ENCODE measurements at places on chromosomes 2 and 18.

DNA sequence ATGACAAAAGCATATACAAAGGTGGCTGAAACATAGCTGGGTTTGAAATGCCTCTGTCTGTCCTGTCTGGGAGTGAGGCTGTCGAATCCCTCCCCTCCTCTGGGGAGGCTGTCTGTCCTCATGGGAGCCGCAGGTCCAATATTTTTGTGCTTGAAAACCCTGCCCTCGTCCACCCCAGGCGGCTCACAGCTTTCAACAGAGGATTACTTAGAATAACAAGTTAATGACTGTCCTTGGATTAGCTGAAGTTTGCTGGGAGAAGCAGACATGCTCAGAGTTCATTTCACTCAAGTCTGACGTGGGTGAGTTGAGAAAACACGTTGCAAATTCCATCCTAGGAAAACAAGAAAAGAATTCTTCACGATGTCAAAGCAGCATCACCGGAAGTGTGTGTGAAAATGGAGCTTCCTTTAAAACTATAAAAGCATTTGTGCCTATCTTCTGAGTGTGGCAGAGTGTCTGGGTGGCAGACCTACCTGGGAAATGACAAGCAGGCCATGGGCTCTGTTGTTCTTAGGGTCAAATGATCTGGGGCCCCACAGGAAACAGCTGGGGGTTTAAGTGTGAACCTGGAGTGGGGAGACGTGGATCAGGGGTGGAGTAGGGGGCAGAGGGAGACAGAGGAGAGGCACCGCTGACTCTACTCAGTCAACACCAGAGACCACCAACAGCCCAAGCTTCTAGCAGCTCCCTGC is 77.1 kb downstream of the DDX1 start:
- no peak for DNase-seq

DNA sequence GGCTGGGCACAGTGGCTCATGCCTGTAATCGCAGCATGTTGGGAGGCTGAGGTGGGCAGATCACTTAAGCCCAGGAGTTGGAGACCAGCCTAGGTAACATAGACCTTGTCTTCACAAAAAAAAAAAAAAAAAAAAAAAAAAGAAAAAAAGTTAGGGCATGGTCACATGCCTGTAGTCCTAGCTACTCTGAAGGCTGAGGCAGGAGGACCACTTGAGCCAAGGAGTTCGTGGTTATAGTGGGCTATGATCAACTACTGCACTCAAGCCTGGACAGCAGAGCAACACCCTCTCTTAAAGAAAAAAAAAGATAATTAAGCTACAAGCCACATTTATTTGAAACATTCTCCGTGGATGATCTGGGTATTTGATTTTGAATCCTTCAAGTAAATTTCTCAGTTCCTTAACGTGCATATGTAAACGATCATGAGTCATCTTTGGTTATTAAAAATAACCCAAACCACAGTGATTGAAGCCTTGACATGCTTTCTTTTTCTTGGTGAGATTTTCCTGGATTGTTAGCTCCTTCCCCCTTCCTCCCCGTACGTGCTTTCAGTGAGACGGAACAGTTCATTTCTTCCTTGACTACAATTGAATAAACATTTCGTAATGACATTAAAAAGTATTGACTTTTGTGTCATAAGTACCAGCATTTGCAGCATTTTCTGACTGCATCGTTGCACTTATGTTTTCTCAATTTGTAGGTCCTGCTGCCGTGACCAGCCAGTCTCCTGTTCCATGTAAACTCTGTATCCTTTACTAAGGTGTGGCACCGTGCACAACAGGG is 20.3 kb downstream of the RMC1 start:
- DNase-seq, result no peak

- no peak for DNase-seq
Measured at GRCh38 chr2:118812552-118812951, 34.9 kb downstream of the EN1 start.

- no peak for DNase-seq
Measured at GRCh38 chr18:57437402-57437765, 2.2 kb downstream of the ONECUT2 start.

- no peak for DNase-seq
Measured at GRCh38 chr18:9906481-9906880, 7.3 kb upstream of the VAPA start.

DNA sequence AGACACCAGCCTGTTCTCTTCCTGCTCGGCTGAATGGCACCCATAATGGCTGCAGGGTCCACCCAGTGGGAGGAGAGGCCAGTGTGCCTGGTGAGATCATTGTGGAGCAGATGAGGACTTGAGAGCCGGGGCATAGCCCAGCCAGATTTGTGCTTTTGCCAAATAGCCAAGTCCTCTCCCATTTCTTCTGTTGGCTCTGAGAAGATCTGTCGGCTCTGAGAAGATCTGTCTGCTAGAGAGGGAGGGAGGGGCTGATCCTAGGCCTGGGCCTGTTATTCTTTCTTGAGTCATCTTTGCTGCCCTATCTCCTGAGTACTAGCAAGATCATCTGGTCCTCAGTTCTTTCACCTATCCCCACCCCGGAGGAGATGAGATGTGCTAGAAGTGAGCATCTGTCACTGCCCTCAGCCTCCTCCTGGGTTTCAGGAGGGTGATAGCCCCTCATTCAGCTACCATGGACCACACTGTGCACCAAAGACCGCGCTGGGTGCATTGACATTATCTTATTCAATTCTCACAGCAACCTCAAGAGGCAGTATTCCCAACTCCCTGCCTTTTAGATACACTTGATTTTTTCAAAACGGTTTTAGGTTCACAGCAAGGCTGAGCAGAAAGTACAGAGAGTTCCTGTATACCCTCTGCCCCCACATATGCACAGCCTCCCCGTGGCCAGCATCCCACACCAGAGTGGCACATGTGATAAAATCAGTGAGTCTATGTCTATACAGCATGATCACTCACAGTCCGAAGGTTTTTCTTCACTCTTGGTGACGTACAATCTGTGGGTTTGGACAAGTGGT is 98.6 kb downstream of the CAPN13 start:
- DNase-seq, result no peak

DNA sequence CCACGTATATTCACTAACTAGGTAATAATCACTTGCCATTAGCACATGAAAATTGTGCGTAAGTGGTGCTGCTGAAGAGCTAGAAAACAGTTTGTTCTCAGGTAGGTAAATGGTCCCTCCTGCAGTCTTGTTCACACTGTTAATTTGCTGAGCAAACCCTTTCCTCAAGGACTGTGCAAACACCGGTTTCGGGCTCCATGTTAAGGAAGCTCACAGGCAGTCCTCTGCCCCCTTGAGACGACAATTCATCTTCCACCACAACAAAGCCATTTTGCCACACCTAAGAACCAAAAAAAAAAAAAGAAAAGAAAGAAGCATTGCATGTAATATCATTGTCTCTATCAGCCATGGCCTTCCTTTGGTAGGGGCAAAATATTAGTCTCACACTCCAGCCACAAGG is 193.9 kb downstream of the BCL11A start:
- no peak for DNase-seq

- DNase-seq, result no peak
Measured at GRCh38 chr2:36389091-36389564, 33.5 kb downstream of the CRIM1 start.

DNA sequence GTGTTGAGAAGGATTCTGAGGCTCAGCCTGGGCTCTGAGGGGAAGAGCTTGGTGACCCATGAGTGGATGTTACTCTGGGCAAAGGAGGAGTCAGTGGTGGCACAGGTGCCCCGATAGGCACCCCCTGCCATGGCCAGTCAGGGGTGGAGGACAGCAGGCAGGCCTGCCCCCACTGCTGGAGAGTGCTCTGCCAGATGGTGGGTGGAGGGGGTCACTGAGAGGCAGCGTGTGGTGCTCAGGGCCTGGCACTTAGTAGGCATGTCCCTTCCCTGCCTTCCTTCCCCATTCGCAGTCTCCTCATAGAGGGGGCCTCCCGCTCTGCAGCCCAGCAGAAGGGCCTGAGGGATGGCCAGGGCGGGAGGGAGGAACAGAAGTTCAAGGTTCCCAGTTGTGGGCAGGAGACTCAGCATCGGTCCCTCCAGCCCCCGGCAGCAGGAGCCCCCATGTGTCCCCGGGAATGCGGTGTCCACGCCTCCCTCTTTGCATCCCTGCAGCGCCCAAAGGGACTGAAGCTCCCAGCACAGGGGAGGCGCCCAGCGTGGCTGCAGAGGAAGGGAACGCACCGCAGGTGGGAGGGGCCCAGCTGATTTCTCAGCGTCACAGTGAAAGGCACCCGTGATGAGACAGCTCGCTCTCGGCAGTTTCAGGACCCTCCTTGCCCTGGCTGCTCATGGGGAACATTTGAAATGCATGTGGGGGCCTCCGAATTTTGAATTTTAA is 5.7 kb upstream of the SNED1 start:
- DNase-seq, result no peak

DNA sequence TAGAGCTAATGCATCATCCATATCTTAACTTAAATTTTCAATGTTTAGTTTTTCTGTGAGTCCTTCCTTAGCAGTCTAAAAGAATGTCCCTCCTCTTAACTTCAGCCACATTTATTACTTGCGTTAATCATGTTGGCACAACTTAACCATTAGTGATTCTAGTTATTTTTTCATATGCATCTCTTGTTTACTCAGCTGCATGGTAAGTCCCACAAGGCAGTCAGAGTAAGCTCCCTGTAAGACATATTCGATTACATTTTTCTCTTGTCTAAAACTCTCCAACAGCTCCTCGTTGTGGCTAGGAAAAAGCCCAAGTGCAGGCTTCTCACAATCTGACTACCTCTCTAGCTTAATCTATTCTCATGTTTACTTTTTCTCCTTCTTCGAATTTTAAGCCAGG is 2045.3 kb upstream of the PIK3C3 start:
- DNase-seq, result no peak

DNA sequence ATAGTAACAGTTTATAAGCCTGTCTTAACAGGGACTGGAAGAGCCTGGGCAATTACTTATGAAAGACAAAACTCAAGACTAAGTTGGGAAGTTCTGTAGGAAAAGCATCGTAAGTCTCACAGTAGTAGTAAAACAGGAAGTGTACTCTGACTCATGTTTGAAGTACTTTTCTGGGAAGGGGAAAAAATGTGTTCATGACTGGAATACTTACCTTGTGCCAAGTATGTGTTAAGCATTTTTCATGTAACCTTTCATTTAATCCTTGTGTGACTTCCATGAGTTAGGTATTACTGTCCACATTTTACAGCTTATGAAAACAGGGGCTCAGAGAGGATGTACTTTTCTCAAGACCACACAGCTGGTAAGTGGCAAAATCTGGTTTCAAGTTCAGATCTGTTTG is 13.7 kb upstream of the SKOR2 start:
- no peak for DNase-seq

DNA sequence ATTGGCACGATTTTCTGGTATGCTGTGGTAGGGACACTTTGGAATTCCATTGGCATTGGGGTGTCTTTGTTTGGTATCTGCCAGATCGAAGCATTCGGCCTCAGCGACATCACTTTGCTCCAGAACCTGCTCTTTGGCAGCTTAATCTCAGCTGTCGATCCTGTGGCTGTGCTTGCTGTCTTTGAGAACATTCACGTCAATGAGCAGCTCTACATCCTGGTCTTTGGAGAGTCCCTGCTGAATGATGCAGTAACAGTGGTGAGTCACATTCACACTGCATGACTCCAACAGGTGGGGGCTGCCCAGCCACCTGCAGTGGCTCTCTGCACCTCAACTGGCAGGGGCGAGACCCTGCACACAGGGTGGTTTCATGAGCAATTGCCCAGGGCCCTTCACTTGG is 38.4 kb downstream of the SLC9A2 start:
- DNase-seq, result no peak

DNA sequence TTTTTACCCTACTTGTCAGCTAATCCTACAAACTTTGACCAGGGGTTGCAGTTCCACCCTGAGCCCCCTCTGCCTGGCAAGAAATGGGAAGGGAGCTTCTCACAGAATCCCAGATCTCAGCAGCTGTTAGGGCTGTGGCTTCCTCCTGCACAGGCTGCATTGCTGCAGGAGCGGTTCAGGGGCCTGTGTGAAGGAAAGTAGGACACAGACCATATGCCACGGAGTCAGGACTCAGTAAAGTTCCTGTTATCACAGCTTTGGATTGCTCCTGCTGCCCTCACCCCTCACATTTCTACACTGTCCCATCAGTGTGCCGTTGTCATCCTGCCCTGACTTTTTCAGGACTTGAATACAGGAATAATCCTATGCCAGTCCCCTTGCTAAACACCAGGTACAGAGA is 62.8 kb upstream of the SP3 start:
- DNase-seq, result no peak

DNA sequence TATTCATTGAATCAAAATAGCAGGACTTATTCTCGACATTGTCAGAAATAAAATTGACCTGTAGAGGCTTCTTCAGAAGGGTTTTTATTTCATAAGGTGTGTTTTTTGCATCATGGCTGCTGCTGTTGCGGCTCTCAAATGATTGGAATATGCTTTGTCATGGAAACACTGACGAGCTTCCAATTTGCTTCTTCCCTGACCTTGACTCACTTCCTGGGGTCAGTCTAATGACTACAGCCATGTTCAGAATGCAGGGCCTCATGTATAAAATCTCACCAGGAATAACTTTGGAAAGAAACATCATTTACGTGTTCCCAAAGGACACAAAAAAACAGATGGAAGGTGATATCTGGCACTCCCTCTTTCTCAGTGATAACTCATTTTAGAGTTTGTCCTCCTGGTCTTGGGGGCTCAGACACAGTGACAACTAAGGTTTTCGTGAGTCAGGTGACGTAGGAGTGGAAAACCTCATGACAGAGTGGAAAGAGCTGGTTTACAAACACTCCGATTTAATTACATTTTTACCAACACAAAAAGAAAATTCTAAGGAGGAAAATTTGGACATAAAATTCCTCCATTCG is 467.0 kb upstream of the RAB12 start:
- DNase-seq, result no peak

DNA sequence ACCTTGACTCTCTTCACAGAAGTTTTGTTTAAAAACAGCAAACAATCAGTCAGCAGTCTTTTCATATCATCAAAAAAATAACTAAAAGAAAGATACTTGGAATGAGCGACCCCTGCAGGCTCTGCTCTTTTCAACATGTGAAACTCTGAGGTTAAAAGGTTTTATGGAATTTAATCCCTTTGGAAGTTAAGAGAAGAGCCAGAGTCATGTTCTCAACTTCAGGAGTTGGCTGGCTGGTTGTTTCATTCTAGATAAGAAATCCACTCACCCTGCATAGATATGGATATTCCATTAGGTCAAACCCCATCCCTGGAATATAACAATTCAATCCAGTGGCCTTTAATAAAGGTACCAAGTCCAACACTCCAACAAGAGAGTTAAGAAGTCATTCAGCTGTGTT is 115.6 kb upstream of the RMDN2 start:
- no peak for DNase-seq

GRCh38 chr2:108607706-108608301 is 73.5 kb downstream of the LIMS1 start:
- no peak for DNase-seq

GRCh38 chr2:15049096-15049993 is 416.8 kb downstream of the LRATD1 start:
- no peak for DNase-seq

DNA sequence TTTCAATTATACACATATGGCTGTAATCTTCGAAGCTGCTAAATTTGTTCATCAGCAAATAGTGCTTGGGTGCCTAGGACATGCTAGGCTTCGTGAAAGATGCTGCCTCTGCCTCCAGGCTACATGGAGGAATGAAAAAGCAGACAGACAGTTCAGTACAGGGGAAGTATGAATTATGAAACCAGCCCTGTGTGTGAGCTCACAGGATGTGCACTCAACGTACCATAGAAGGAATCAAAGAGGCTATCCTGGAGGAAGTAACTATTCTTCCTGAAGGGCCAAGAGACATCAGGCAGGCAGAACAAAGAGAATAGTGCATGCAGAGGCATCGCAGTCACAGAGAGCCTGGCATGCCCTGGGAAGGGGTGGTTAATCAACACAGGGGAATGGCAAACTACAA is 61.4 kb downstream of the DYM start:
- DNase-seq, result no peak

GRCh38 chr2:182208421-182208820 is 218.4 kb downstream of the PDE1A start:
- no peak for DNase-seq

- no peak for DNase-seq
Measured at GRCh38 chr2:218547978-218548377, 20.2 kb downstream of the USP37 start.
